ENCODE measurements at places on chromosomes 13 and 19.

DNA sequence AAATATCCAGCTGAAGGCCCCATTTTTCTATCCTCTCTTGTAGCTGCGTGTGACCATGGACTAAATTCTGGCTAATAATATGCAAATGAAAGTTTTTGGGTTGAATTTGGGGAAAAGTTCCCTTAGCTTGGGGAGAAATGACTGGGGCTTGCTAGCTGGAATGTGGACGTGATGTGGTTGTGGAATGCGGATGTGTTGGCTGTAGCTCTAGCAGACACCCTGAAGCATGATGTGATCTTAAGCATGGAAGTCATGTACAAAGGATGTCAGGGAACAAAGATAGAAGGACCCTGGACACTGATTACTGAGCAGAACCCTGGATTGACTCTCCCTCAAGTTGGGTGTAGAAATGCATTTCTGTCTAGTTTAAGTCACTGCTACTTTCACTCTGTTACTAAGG lies 25.4 kb upstream of the SCEL start:
- no peak for DNase-seq

DNA sequence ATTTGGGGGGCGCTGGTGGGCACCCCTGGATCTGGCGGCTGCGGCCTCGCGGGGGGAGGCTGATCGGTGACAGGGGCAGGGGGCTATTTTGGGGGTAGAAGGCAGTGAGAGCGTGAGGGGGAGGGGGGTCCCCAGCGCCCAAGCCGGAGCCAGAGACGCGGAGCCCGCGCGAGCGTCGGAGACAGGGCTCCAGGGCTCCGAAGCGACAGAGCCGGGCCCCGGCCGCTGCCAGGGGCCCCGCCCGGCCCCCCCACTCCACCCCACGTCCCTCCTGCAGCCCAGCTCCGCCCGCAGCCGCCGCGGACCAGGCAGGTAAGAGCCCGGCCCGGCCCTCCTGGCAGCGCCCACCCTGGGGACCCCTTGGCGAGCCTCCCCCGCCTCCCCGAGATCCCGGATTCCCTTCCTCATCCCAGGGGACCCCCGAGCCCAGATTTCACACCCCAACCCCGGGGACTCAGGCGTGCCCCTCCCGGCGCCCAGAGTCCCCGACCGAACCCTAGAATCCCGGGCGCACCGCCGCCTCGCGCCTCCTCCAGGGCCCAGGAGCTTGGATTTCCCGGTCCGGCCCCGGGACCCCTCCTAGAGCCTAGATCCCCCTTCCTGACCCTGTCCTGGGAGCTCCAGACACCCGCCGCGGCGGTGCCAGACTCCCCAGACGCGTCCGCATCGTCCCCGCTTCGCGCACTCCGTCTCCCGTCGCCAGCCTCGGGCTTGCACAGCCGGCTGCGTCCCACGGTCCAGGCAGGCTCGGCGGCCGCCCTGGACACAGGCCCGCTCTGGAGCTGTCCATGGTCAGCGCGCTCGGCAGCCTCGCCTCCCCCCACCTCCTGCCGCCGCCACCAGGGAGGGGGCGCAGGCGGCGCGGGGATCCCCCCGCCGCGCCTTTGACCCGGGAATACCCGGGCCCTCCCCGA lies at the start of gene PPFIA3:
Gene PPFIA3, plus strand, starts transcription at position 134 of the 914 bp plus-strand sequence. CDS start 8,330 bp downstream, outside the sequence.
- peak; percentile 68 for DNase-seq

GRCh38 chr19:12611361-12611699 lies 610 bp downstream of the ZNF791 start:
- peak; percentile 69 for DNase-seq

DNA sequence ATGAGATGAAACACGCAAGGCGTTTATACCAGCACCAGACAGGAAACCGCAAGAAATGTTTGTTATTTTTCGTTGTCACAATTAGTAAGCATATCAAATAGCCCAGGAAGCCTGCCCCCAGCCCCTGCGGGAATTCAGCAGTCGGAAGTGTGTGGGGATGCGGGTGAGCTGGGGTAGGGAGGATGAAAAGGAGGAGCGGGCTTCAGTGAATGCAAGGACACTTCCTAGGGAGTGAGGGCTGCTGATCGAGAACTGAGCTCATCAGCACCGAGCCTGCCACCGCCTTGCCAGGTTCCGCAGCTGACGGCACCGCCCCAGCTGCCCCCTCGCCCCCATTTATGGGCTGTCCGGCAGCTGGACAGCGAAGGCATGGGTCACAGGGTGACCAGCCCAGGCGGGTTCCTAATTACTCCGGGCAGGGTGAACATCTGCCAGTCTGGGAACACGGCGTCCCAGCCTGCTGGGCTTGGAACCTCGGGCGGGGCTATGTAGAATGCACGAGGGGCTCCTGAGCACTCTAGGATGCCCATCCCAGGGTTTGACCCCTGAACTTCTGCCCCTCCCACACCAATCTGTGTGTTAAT lies 1.6 kb upstream of the BEST2 start:
- DNase-seq = peak; percentile 56

DNA sequence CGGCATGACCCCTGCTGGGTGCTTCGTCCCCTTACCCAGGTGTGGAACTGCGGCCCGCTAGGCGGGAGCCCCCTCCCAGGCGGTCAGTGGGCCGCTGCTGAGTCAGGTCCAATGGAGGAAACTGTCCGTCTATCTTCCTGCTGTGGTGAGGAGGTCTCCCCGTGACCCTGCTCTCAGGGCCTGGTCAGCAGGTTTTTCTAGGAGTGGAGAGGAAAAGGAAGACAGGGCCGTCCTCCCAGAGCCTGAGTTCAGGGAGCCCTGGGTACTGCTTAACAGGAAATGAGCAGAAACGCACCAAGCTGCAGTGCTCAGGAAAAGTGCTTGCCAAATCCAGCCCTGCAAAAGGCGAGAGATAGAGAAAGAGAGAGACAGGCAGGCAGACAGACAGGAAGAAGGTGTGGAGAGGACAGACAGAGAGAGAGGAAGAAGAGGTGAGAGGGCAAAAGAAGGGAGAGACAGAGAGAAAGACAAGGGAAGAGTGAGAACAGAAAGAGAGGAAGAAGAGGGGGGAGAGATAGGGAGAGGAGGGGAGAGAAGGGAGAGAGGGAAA lies 10.3 kb downstream of the SH3GL1 start:
- DNase-seq = peak; percentile 66

DNA sequence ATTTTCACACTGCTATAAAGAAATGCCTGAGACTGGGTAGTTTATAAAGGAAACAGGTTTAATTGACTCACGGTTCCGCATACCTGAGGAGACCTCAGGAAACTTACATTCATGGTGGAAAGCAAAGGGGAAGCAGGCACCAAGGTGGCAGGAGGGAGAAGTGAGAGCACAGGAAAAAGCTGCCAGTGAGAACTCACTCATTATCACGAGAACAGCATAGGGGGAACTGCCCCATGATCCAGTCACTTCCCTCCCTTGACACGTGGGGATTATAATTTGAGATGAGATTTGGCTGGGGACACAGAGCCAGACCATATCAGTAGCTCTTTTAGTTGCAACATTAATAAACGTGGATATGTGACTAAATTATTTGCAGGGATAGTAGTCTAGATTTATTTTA lies 4.3 kb upstream of the KCTD4 start:
- no peak for DNase-seq

Data from cardiac fibroblast (primary cell).